Posterior vena cava (tissue), 2 donors: ENCODE measurements at places on chromosomes 5 and 9. TPM values are rescaled to one million over a fixed set of nuclear protein-coding genes. Genes with fewer than 3 reads are reported as not detected.
A peak's percentile ranks its signal among the peaks of the same experiment; 100 is the strongest.

Gene BARHL1
- not detected for total RNA-seq

Gene SPOUT1
- total RNA-seq: 24.8 TPM

Gene TAF1L
- total RNA-seq: 0.05 TPM

Gene GTF2H2
- 20.7 TPM for total RNA-seq

Gene CATSPER3
- total RNA-seq: not detected

Gene PTTG1
- 2.3 TPM for total RNA-seq

Gene SLC45A2
- not detected for total RNA-seq

Gene SLC6A19
- 0.09 TPM for total RNA-seq

Gene CNTNAP3
- 14.2 TPM for total RNA-seq

DNA sequence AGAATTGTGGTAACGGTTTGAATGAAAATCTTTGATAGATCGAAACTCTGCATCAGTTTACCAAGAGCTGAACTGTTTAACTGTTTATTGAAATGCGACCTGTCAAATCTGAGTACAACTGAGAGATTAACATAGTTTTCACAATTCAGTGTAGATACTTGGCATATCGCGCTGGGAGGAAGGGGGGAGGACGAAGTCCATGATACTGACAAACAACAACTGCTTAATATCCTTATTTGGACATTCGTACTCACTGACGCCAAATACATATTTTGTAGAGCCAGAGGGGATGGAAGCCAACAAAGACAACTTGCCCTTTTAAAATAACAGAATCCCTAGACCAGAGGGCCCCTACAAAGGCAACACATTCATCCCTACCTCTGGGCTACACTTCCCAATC is 93.2 kb downstream of the GLIS3 start:
- DNase-seq: no peak

- DNase-seq: no peak
Observed at GRCh38 chr5:125659316-125660023, 763.7 kb upstream of the GRAMD2B start.

- no peak for DNase-seq
Observed at GRCh38 chr9:128773049-128773448, 1.3 kb upstream of the ZER1 start.

- no peak for DNase-seq
Observed at GRCh38 chr5:157107508-157107907, 1.3 kb downstream of the HAVCR2 start.

DNA sequence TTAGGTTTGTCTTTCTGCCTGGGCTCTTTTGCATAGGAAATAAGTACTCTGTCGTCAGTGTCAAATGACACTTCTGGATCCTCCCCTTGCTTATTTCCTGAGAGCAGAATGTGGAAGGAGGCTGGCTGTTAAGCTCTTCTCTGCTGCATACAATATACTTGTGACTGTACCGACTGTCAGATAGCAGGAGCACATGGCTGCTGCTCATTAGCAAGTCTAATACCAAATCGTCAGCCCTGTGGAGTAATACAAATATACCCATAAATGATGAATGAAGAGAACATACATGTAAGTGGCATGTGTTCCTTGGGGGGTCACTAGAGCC is at the start of gene GPR151:
Gene GPR151, minus strand, starts transcription at position 40 of the 325 bp plus-strand sequence. CDS start 77 bp downstream, outside the sequence.
- no peak for DNase-seq

GRCh38 chr9:94918038-94918753 is 191.7 kb downstream of the AOPEP start:
- no peak for DNase-seq

DNA sequence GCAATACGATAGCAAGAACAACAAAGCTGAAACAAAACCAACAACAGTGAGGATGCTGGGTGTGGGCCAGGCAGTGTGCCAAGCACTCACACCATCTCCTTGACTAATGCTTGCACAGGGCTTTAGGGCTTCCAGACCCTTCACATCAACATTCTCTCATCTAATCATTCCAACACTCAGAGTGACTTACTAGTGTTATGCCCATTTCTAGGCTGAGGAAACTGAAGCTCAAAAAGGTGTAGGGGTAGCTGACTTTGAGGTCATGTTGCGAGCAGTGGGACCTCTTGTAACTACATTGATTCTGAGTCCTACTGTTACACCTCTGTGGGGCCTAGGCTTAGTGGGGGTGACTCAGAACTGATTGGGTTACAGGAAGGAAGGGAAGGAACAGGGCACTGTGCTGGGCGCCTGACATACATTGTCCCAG is 9.7 kb downstream of the ANGPTL2 start:
- DNase-seq: peak; percentile 73

- no peak for DNase-seq
Observed at GRCh38 chr9:25804856-25805255, 126.6 kb upstream of the TUSC1 start.

- peak; percentile 86 for DNase-seq
Observed at GRCh38 chr5:172885597-172886340, 51.7 kb downstream of the ERGIC1 start.

- no peak for DNase-seq
Observed at GRCh38 chr5:138716456-138716924, 36.7 kb upstream of the CTNNA1 start.

- DNase-seq: no peak
Observed at GRCh38 chr9:1469996-1470395, 419.8 kb downstream of the DMRT2 start.

DNA sequence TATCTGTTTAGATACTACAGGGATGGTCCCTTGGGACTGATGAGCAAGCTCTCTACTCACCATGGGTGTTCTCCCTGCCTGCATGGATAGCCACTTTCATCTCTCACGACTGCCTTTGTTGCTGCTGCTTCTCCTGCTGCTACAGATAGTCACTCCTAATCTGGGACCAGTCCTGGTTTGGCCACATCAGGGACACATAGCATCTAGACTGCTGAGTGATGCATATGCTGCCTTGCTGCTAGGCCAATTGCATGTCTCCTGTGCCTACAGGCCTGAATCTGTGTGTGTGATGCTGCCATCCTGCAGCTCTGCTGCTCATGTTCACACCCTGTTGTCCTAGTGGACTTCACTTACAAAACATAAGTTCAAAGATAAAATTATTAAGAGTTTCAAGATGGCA is 297.1 kb downstream of the HCN1 start:
- no peak for DNase-seq

DNA sequence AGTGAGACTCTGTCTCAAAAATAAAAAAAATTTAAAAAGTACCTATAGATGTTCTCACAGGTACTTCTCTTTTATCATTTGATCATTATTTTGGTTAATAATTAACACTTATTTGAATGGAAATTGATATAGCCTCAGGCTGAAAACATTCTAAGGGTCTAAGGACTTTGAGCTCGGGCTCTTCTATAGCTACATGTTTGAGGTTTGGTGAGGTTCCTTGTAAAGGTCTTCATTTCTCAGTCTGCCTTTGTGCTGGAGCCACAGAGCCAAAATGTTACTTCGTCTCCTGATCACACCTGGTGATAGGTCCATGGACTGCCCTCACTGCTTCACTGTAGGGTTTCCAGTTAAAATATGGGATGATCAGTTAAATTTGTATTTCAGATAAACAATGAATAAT is 22.6 kb downstream of the ARHGEF37 start:
- DNase-seq: no peak

DNA sequence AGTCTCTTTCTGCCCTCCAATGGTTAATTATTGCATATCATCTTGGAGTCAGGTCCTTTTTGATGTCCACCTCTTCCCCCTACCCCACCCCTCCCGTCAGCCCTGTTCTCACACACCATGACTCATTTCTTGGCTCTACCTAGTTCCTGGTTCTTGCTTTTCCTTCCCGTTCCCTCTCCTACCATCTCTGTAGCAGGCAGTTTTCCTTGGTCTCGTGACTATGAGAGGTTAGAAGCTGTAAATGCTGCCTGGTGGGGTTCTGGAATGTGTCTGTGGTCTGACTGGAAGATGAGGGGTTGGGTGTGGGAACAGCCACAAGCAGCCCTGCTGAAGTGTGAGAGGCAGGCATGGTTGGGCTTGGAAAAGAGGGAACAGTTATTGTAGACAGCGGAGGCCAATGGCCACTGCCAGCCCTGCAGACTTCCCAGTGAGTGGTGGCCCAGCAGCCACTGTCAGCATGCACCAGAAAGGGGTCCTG is 18.2 kb downstream of the SLC22A5 start:
- no peak for DNase-seq

DNA sequence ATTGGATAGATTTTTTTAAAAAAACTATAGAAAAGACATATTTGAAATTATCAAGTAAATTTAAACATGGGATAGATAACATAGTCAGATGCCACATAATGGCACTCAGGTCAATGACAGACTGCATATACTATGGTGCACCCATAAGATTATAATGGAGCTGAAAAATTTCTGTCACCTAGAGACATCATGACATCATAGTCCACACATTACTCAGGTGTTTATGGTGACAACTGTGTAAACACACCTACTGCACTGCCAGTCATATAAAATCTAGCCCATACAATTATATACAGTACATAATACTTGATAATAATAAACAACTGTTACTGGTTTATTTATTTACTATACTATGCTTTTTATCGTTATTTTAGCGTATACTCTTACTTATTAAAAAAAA is 58.6 kb downstream of the CPLANE1 start:
- no peak for DNase-seq

GRCh38 chr5:156497804-156498208 is 170.8 kb downstream of the SGCD start:
- no peak for DNase-seq

DNA sequence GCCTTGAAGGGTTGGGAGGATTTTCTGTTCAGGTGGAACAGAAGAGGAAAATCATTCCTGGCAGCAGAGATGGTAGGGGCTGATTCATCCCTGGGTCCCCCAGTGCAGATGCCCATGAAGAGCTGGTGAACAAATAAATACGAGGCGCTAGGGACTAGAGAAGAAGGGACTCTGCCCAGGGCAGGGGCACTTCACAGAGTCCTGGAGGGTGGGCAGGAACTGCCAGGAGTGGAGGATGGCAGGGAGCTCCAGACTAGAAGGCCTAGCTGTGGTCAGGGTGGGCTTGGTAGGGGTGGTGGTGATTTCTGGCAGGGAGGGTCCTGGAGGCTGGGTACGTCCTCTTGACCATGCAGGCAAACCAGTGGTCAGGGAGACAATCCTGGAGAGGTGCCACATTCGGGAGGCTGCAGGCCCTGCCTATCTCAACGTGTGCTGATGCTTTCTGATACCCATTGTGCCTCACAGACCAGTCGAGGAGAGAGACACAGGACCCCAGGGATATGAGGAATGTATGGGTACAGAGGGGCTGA is 69.9 kb downstream of the CRB2 start:
- DNase-seq: peak; percentile 37

- no peak for DNase-seq
Observed at GRCh38 chr9:90774682-90775081, 26.9 kb upstream of the SYK start.

GRCh38 chr9:127014910-127015540 is 100.4 kb downstream of the RALGPS1 start:
- DNase-seq: no peak

GRCh38 chr5:122915717-122916461 is 70.5 kb downstream of the SNX24 start:
- no peak for DNase-seq

DNA sequence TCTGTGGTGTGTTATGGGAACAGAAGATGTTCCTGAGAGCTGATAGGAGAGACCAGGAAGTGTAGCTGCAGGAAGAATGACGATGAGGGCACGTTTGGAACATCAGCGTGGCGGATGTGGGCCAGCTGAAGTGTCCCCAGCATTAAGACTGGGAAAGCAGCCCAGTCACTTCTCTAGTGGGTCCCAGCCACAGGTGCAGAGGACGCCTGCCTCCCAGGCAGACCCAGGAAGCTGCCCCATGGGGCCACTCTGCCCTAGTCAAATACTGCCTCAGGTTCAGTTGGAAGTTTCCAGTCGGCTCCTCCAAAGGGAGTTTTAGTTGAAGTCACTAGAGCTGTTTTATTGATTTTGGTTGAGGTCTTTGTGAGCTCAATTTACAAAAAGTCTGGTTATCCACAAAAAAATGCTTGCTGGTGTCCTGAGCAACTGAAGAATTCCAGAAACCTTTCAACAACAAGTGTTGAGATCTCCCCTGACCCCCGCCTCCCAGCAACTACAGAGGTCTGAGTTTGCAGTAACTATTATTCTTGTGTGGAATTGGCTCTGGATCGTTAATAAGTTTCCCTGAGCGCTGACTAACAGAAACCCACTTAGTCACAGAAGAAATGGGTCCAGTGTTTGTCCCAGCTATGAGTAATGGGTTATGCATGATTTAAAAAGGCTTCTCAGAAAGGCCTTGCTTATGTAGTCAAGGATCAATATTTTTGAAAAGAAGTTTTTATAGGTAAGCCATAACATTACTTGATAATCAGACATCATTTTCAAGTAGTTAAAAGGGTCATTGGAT is 294.1 kb downstream of the FANCC start:
- DNase-seq: no peak

DNA sequence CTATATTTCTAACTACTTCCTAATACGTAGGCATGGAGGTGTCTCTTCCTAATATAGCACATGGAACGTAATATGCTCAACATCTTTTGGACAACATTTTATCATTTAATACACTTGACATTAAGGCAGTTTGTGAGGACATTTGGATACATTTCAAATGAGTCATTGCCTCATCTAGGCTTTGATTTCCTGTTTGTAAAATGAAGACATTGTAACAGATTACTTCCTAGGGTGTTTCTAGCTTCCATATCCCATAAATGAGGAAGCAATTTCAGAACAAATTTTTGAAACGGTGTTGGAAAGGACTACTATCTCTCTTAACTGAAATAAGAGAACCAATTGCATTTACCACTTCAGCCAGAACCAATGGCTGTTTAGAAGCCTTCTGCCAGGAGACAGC is 38.7 kb downstream of the SLC28A3 start:
- no peak for DNase-seq

DNA sequence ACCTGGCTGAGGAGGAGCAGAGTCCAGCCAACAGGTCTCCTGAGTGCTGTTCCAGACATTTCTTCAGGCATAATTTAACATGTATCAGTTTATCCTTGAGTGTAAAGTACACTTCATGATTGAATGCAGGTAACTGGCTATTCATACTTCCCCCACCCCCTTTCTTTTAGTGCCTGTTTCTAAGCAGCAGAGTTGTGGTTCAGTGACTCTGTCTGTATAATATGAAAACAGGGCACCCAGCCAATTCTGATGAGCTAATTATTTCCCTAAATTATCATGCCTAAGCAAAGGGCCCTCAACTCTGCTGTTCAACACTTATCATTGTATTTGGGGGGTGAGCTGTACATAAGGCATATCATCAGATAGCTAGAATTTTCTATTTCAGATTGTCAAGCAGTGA is 51.9 kb upstream of the ZSWIM6 start:
- DNase-seq: no peak

GRCh38 chr9:134423166-134423565 is 96.9 kb downstream of the RXRA start:
- DNase-seq: no peak
